ENCODE measurements at places on chromosomes 2 and 18. TPM values are rescaled to one million over a fixed set of nuclear protein-coding genes. Genes with fewer than 3 reads are reported as not detected.

The NETO1 gene
- total RNA-seq = not detected

The MEIS1 gene
- total RNA-seq = 78.2 TPM

DNA sequence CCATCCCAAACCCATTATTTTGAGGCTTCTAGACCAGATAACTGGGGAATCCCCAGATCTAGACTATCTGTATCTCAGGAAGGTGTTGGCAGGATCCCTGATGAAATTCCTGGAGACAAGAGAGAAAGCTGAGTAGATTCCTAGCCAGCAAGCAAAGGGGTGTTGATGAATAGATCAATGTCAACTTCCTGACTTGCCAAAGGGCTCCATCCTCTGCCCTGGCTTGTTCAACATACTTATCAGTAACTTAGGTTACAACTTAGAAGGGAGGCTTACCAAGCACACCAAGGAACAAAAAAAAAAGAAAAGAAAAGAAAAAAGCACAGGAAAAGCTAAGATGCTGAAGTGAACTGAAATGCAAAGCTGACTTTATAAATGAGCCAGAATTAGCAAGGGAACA, 53.3 kb downstream of the TNS1 start:
- no peak for DNase-seq

GRCh38 chr2:188787021-188787657, 187.0 kb upstream of the COL3A1 start:
- DNase-seq = peak; percentile 95

GRCh38 chr2:236673126-236673822, 103.6 kb downstream of the ACKR3 start:
- DNase-seq = no peak

- DNase-seq = peak; percentile 7
These were observed 226.2 kb downstream of the MC4R start for GRCh38 chr18:60146220-60146960.
